ENCODE measurements at places on chromosomes 2 and 18.

DNA sequence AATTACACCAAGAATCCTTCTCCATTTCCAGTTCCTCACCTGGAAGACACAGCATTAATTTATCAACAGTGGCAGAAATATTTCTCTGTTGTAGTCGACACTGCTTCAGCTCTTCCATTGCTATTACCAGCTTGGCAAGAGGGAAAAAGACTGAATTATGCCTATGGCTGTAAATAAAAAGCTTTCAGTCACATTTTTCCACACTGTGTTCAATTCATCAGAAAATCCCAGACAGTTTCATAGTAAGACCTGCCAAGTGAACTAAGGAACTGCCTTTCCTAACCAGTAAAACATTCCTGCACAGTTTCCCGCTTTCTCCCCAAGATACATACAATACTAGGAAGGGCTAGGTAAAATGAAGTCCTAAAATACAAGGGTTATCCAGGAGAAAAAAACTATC lies 94.7 kb downstream of the EXOC6B start:
- DNase-seq: no peak

GRCh38 chr2:68375582-68375981 lies 10.5 kb downstream of the PLEK start:
- DNase-seq: no peak

DNA sequence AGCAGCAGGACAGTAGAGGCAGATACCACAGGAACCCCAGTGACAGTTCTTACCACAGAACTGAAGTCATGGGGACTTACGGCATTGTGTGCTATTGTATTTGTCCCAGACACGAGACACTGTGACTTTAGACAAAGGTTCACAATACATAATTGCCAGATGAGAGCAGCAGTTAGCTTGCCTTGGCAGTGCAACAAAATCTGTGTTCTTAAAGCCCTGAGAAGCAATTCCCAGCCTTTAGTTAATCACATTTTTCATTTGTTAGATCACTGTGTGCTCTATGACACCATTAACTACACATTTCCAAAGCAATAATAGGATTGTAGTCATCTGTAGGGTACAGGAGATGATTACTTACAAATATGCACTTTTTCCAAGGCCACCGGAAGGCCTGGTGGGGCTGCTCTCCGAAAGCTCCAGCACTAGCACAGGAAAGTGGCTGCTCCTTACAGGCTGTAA lies 97.5 kb upstream of the LDLRAD4 start:
- DNase-seq: no peak

- no peak for DNase-seq
Measured at GRCh38 chr2:102672107-102672776, 52.9 kb downstream of the SLC9A2 start.

DNA sequence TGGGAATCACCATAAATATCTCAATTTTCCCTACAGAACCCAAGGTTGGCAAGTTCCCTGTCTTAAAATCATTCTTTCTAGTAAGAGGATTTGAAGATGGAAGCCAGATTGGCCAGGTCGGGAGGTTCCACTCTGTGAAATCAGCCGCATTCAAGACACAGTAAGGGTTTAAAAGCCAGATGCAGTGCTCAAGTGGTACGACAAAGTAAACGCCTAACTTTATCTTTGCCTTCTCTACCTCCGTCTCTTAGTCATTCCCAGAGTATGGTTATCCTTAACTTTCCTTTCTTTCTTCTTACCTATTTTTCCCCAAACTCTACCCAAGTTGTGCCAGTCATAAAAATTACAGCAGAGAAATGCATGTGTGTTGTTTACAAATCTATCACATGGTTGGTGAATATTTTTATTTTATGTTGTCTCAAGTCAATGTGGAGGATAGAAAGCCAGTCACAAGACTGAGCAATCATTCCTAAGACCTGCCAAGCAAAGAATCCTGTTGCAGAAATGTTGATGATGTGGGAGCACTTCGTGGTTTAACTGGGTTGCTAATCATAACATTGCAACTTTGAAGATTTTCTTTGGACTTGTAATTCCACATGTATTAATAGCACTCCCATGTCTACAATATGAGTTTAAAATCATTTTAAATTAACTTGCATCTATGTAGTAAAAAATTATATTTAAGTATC lies 62.6 kb downstream of the SLC40A1 start:
- DNase-seq: no peak
